ENCODE measurements at places on chromosomes 11 and 22.
A peak's percentile ranks its signal among the peaks of the same experiment; 100 is the strongest.

GRCh38 chr11:120566176-120566575, 54.6 kb downstream of the GRIK4 start:
- no peak for DNase-seq

DNA sequence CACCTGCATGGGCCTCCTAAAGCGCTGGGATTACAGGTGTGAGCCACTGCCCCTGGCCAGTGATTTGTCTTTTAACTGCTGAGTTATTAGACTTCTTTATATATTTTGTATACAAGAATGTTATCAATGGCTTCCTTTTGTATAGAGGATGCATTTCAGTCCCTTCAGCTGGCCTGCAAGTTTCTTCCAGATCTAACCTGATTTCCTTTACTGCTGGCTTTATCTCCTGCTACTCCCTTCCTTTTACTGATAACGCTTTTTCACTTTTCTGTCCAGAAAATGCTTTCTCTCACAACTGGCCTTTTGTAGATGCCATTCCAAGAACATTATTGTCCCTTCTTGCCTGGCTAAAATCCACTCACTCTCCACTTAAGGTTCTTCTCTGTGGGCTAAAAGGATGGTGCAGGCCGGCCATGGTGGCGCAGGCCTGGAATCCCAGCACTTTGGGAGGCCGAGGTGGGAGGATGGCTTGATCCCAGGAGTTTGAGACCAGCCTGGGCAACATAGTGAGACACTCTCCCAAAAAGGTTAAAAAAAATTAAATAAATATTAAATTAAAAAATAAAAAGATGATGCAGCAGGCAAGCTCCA, 118.1 kb downstream of the NECTIN1 start:
- no peak for DNase-seq

- peak; percentile 51 for DNase-seq
Observed at GRCh38 chr11:17473071-17473744, 3.4 kb downstream of the ABCC8 start.

DNA sequence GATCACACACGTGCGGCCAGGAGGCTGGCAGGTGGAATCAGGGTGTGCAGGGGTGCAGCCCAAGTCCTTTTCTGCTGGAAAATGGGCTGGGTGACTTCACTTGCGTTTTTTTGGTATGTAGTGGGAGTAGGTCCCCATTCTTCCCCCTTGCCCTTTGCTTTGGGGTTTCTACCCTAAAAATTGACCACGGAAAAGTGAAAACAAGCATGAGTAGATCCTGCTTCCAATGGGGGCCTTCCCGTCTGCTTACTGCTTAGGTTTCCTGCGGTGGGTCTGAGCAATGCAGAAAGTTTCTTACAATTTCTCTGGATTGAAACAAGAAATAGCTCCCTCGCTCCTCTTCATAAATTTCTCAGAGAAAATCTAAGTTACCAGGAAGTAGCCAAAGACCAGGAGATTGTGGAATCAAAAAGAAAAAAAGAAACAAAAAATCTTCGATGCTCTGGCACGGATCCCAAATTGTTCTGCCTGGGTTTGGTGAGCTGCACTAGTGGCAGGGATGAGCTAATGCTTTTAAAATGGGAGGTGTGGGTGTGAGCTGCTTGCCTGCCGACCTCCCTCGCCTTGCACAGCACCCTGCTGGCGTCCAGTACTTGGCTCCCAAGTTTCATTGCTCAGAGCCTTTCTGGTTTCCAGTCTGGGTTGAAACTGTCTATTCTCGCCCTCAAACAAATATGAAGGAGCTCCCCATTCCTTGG, 2.4 kb downstream of the TIMP3 start:
- no peak for DNase-seq

GRCh38 chr11:55942785-55943392, 6.7 kb upstream of the OR5I1 start:
- no peak for DNase-seq

DNA sequence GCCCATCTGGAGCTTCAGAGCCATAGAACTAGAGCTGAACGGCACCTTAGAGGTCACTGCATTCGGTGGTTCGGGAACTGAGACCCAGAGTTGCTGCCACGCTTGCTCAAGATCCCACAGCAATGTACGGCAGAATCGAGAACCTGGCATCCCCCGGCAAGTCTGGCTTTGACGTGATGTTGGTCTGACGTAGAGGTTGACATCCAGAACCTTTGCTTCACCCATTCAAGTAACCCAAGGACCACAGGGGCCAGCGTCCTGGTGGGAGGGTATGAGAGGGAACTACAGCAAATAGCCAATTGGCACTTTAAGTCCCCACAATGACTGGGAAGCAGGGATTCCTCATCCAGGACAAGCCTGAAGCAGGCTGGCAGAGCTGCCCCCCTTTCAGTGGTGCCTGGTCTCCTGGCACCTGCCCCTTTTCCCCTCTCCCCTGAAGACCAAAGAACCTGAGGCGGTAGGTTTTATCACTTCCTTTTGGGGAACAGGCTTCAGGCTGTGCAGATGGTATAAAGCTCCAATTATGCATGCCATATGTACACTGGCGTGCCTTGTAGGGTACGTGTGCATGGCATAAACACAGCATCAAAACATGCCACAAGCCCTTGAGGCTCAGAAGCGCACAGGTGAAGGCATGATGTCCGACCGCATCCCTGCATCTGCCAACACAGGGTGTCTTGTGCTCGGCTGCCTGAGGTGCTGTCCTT, 15.3 kb upstream of the TEF start:
- DNase-seq = no peak

- no peak for DNase-seq
Observed at GRCh38 chr11:134118006-134118405, 49.1 kb downstream of the JAM3 start.

DNA sequence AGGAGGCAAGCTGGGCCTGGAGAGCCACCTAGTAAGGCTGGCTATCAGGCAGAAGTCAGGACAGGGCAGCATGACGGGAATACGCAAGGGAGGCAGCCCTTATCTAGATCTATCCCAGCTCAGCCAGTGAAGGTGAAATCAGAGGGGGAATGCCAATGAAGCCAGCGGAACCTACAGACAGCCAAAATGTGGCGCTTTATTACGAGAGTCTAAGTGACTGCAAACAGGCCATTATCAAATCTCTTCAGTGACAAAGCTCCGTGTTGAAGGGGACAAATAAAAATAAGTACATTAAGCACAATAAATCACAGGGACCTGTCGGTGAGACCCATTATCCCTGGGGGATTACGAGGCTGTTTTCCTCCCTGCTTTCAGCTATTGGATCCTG, 22.8 kb downstream of the LARGE1 start:
- no peak for DNase-seq

DNA sequence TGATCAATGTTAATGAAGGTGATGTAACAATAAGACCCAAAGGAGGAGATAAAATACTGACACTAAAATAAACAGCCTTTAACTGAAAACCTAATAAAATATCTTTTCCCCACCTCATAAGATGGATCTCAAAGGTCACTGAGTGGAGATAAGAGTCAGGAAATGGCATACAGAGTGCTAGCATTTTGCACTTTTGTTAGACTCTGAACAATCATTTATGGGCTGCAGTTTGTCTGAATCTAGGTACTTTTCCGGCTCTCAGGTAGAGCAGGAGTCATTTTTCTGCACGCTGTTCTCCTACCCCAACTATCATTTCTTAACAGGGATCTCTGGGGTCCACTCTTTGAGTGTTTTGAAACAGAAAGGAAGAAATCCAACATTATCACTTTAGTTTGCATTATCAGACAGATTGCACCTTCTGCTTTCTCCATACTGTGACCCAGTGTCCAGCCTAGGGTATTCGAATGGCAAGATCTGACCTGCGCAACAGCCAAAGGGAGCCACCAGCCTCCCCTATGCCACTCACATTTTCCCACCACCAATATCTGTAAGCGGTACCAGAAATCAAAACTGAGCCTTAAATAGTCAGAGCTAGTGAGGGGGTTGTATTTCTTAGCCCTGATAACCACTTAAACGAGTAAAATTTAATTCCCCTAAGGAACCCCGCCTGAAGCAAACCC, 863 bp downstream of the SIAE start:
- DNase-seq = no peak

GRCh38 chr11:65571940-65572339, 398 bp upstream of the FAM89B start:
- DNase-seq = no peak

DNA sequence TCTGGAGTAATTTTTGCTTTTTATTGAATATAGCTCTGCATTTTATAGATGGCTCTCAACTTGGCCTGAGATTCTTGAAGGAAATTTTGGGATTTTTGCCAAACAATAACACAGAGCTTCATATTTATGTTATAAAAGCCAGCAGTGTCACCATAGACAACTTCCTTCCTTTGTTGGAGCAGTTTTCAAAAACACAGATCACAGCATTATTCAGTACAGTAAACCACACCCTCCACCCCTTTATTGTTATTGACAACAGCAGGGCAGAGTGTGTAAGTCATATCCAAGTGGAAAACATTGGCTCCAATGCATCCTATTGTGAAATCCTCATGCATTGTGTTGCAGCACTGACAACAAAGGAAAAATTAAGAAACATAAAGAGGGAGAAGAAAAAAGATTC, 62.6 kb upstream of the PRSS23 start:
- no peak for DNase-seq

GRCh38 chr22:28029956-28030355, 110.9 kb upstream of the PITPNB start:
- DNase-seq = no peak

DNA sequence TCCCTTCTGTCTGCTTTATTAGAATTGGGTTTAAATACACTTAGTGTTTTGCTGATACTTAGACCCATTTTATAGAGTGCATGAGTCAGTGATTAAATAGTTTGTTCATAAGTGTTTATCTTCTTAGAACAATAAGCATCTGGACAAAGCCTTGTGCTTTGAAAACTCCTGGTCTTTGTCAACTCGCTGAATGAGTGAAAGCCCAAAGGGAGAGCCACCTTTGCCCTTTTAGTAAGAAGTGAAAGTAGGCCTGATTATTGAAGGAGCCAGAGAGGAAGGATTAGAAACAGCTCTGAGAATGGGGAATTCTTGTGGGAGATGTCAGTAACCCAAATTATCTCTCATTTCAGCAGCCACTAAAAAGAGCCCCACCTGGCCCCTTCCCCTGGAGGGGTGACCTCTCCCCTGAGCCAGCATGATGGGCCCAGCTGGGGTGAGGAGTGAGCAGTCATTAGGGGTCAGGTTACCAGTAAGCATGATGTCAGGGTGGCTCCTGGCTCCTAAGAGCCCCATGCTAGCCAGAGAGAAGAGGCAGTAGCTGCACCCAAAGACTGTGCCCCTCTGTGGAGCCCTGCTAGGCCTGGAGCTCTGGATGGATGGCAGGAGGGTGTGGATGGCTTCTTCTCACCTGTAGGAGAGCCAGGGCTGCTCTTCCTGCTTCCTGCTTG, 125.1 kb upstream of the E2F8 start:
- no peak for DNase-seq

GRCh38 chr11:47946682-47947559, 33.4 kb upstream of the PTPRJ start:
- DNase-seq = no peak

- no peak for DNase-seq
Observed at GRCh38 chr11:21723678-21724077, 469.2 kb upstream of the ANO5 start.

DNA sequence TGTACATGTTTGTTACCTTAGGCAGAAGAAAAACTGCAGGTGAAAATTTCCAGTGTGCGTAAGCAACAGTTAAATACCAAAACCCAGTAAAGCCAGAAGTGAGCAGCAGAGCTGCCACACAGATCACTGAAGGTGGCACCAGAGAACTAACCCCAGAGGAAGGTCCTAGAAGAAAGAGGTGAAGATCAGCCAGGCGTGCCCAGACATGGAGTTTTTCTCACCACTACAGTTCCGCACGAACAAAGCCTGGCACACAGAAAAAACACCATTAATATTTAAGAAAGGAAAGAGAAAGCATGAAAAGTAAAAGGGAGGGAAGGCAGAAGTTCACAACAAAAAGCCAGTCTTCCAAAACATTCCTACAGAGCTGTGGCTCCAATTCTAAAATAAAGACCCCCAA, 60.7 kb downstream of the STK33 start:
- DNase-seq = no peak

DNA sequence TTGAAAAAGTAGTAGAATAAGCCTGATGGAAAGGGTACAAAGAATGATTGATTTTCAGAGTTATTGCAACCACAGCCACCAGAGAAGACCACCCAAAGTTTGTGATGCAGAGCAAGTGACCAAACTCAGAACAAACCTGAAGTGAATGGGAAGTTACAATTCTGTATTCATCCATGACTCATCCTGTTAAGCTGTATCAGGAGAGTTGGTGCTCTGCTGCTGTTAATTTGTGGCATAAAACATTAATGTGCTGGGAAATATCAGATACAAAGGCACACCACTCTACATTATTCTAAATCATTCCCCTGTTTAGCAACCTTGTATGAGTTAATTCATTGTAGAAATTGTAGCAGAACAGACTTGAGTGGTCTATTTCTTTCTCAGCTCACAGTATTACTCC, 19.6 kb upstream of the PDGFD start:
- DNase-seq = no peak

GRCh38 chr22:44754998-44755397, 2.6 kb downstream of the ARHGAP8 start:
- no peak for DNase-seq

GRCh38 chr22:37258753-37259401, 14.8 kb upstream of the RAC2 start:
- no peak for DNase-seq

GRCh38 chr11:46463701-46464421, 72.3 kb upstream of the CHRM4 start:
- no peak for DNase-seq

DNA sequence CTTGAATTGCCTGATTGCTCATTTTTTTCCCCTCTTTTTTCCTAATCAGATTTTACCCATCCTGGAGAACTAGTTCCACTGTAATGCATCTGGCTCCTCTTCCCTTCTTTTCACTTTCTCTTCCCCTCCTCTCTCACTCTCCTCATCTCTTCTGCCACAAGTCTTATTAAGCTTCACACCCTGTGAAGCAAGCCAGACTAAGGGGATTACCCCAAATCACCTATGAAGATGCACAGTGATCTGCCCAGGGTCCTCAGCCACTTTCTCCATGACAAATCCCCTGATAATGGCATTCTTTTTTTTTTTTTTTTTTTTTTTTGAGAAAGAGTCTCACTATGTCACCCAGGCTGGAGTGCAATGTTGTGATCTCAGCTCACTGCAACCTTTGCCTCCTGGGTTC, 11.2 kb downstream of the UBASH3B start:
- DNase-seq = no peak
